ENCODE measurements at places on chromosomes 7 and 10.

DNA sequence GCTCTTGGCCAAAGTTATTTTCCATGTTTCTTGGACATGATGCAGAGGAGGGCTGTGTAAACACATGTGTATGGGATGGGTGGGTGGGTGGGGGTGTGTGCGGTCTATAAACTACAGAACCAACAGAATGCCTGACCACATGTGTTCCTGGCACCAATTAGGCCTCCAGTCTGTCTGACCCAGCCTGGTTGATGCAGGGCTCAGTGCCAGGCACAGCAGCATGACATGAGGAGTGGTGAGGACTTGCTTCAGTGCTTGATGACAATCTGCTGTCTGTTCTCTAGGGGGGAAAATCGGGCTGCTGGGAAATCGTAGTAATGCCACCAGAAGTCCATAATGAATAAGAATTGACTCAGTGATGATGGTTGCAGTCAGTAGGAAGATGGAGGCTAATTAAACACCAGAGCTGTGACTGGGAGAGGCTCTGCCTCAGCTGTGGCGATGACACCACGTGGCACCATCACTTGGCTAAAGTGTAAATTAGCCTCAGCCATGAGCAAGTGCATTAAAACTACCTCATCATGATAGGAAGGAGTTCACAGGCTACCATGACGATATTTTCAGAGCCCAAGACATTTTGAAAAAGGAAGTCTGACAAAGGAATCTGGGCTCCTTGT, 260.1 kb upstream of the PODXL start:
- no peak for DNase-seq

- no peak for DNase-seq
Measured at GRCh38 chr7:25881317-25882037, 270.5 kb upstream of the NFE2L3 start.

- no peak for DNase-seq
Measured at GRCh38 chr10:14926722-14927416, 27.0 kb downstream of the DCLRE1C start.

DNA sequence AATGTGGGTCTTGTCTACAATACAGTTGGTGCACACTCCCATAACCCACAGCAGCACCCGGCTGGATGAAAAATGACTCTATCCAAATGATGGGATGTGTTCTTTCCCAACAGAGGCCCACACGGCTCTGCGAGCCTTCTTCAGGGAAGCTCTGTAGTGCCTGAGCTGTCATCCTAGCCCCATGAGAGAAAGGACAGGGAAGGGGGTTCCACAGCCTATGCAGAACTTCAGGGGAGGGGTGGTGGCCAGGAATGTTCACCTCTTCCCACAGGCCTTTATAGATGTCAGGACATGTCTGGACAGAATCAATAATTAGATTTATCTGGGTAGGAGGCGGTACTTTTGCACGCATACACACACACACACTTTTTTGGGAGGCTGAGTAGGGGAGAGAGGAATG, 109.0 kb downstream of the JCAD start:
- no peak for DNase-seq

- DNase-seq: peak; percentile 92
Measured at GRCh38 chr7:70092314-70093204, 494.3 kb downstream of the AUTS2 start.

DNA sequence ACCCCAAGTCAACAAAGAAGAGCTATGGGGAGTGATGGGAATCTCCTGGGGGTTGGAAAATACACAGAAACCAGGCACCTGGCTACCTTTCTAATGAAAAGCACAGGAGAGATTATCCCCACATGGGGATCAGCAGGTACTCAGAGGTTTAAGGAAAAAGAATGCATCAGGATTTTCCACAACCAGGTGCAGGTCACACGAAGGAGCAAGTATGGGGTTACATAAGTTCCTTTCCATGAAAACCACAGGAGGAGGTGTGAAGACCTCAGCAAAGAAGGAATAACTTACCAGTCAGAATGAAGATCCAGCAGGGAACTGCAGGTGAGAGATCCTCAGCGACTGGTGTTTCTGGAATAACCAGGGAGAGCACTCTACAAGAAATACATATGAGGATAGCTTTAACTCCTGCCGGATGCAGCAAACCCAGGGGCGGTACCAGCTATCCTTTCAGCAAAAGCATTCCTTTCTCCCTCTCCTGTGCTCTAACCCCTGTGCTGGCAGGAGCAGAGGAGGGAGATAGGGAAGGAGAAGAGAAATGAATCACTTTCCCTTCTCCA, 116.7 kb upstream of the TMEM106B start:
- DNase-seq: no peak

- DNase-seq: no peak
Measured at GRCh38 chr10:133219782-133220181, 10.2 kb upstream of the UTF1 start.

All from right hindlimb (tissue), 1 donor.